Inflammatory macrophage treated with lipopolysaccharide for 4 hours (primary cell): ENCODE measurements at places on chromosomes 6 and 20.

DNA sequence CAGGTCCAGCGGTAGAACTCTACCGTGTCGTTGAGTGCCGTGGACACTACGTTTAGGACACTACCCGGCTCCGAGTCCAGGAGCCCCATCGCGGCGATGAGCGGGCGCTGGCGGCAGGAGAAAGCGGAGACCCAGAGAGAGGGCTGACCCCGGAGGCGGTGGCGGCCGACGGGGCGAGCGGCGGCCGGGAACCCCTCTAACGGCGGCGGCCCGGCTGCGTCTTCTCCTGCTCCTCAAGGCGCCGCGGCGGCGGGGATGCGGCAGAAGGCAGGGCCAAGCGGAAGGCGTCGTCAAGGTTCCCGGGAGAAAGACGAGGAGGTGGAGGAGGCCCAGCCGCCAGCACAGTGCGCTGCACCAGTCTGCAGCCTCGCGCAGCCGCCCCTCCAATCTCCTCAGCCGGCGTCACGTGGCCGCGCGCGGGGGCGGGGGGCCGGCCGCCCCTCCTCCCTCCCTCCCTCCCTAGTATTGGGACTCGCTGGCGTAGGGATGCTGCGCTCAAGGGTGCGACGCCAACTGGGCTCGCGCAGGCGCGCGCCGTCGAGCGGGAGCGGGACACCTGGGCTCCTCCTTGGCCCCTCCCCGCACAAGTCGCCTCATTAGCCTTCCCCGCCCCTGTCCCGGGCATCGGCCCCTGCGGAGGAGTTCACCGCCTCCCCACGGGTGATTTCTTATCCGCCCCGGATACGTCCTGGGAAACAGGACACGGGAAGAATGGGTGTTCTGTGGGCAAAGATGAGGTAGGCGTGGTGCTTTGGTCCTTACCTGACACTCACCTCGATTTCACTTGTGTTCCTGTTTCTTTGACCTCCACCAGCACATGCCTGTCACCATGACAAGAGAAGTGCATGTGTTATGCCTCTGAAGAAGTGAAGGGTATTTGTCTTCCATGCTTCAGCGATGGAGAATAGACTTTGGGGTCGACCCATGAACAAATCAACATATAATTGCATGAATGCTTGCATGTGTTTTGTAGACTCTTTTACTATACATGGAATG is at the start of gene ELOVL4:
TSS of gene ELOVL4 (minus strand) at position 363 of the 996 bp plus-strand sequence. CDS start at position 89, 274 bp downstream.
- DNase-seq = no peak

DNA sequence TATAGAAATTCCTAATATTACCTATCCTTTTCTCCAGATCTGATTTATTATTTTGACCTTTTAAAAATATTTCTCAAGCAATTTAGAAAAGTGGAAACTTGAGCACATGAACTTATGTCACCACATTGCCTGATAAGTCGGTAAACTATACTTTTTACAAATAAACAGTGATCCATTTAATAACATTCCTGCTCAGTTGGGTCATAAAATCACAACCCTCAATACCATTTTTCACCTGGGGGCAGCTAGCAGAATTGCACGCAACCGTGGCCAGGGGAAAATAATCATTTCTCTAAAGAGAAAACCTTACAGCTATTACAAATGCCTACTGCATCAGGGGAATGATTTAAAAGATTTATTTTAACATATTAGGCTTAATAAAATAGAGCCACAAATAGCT is 614.5 kb downstream of the PHF3 start:
- DNase-seq = no peak

GRCh38 chr6:122755901-122756300 is 23.6 kb upstream of the FABP7 start:
- DNase-seq = no peak

DNA sequence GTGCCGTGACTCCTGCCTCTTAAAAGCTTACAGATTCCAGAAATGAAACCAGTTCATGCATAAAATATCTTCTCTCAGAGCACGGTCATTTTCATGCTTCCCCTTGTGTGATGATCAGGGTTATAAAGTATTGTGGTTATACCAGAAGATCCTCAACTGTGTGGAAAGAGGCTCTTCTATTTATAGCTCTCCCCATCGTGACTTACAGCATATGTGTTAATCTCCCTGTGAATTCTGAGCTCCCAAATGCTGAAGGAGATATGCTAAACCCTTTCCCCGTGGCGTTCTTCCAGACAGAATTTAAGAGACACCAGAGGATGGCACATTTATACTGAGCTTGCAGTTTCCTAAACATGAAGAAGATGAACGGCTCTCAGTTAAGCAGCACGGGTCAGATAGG is 158.8 kb downstream of the CDH26 start:
- DNase-seq = peak; percentile 87

- peak; percentile 82 for DNase-seq
These were observed 24.6 kb downstream of the SLCO4A1 start for GRCh38 chr20:62666736-62667529.

- no peak for DNase-seq
These were observed 69.3 kb downstream of the FAM50B start for GRCh38 chr6:3918469-3918868.

DNA sequence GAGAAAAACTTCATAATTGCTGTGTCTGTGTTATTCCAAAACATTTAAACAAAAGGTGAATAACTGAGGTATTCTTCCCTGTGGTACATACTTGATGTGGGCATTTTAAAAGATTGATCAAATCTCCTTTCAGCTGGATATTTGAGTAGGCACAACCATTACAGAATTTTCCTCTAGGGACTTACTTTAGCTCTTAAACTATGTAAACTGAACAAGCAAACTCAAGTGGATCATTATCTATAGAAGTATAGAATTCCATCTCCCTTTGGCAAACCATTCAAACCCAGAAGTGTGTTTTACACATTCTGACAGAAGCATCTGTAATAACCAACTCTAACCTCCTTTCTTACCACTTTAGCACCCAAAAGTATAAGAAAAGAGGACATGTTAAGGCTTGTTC is 241.4 kb downstream of the ESR1 start:
- no peak for DNase-seq

DNA sequence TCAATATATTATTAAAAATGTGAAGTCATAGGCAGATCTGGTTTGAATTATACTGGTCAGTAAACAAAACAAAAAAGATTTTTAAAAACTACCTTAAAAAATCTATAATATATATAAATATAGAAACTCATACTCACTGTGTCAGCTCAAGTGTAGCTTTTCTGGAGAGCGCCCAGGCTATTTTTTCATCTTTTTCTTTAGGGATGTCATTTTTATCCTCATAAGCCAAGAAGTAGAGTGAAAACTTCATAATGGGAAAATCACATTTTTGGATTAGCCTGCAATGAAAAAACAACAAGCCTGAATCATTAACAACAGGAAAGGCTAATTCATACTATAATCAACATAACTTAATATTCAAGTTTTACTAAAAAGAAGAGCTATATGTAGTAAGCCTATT is 18.7 kb downstream of the GLO1 start:
- no peak for DNase-seq

DNA sequence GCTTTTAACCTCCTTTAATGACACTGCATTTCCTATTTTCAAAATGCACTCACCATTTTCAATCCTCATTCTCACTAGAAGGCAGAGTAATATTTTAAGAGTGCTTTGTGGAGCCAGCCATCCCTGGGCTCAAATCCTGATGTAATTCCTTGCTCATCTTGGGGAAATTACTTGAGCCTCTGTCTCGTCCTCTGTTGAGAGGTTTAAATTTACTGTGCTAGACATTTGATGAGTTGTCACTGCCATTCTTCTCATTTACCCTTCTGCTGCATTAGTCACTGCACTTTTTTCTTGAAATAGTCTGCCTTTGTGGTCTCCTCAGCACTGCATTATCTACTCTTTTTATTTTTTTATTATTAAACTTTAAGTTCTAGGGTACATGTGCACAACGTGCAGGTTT is 150.0 kb upstream of the HDDC2 start:
- no peak for DNase-seq

GRCh38 chr6:53377793-53378192 is 29.0 kb upstream of the ELOVL5 start:
- DNase-seq = no peak

GRCh38 chr6:6436946-6437345 is 116.5 kb upstream of the F13A1 start:
- DNase-seq = no peak
